ENCODE measurements at places on chromosomes 3 and 15.

DNA sequence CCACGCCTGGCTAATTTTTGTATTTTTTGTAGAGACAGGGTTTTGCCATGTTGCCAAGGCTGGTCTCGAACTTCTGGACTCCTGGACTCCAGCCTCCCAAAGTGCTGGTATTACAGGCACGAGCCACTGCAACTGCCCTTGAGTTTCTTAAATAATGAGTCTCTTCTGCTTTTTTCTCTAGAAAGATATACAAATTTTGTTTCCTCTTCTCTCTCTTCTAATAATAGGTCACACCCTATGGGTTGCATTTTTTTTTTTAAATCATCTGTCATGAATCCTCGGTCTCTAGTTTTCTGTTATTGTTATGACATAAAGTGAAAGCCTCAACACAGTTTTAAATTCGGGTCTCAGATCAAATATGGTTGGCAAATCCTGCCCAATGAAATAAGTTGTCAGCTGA, 111.2 kb downstream of the IL12A start:
- DNase-seq, result no peak

GRCh38 chr15:59644756-59645155, 12.6 kb downstream of the GTF2A2 start:
- DNase-seq, result no peak

DNA sequence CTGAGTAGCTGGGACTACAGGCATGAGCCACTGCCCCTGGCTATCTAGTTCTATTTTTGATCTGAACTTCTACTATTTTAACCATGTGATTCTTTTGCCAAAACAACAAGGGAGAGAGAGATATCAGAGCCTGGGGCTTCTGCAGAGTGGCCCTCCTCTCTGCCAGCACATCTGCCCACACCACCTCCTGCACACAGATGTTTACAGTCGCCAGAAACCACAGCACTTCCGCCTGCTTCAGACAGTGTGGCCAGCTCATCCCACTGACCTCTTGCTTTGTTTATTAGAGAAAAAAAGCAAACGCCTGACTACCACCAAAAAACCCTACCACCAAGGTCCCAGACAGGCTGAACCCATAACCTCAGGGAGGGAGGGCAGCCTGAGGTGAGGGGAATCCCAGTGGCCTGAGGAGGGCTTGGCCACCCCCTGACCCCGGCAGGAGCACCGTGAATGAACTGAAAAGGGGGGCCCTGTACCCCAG, 85.9 kb upstream of the ABHD2 start:
- DNase-seq, result no peak

DNA sequence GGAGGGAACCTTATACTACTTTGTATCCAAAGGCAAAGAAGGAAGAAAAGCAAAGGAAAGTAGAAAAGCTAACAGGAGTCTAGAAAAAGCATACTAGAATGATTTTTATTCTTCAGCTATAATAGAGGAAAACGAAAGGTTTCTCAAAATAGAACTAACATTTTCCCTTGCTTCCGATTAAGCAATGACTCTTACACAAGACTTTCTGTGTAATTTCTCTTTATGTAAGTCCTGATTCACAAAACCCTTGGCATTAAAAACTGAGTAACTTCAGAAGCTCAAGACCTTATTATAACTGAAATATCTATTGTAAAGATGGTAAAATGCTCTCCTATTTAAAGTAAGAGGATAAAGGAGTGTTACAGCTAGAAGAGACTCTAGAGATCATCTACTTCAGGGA, 97.4 kb downstream of the DTWD1 start:
- no peak for DNase-seq

GRCh38 chr15:38524156-38524555, 40.5 kb downstream of the RASGRP1 start:
- no peak for DNase-seq

GRCh38 chr3:187763850-187764648, 18.8 kb upstream of the BCL6 start:
- DNase-seq, result no peak

DNA sequence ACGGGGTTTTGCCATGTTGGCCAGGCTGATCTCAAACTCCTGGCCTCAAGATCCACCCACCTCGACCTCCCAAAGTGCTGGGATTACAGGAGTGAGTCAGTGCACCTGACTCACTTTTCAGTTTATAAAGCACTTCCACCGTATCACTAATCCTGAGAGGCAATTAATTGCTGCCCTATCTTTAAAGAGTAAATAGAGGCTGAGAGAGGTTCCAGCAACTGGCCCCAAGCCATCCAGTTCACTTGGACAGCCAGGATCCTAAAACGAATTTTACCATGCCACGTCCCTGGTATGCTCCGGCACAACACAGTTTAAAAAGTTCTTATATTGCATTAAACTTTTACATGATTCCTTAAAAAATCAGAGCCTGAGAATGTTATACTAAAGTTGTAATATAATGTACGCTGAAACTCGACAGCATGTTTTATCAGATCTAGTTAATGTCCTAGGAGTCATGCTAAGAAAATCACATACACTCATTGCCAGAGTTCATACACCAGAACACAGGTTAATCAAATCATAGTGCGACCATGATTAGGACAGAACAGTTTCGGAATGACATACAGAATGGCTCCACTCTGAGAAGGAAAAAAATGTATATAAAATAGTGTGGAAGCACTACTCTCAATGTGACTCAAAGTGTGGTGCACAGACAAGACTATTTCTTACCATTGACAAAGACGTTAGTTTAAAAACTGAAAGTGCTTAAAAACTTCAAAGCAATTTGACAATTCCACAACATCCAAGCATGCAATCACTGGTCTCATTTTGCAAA, 125.4 kb downstream of the ULK4 start:
- no peak for DNase-seq

DNA sequence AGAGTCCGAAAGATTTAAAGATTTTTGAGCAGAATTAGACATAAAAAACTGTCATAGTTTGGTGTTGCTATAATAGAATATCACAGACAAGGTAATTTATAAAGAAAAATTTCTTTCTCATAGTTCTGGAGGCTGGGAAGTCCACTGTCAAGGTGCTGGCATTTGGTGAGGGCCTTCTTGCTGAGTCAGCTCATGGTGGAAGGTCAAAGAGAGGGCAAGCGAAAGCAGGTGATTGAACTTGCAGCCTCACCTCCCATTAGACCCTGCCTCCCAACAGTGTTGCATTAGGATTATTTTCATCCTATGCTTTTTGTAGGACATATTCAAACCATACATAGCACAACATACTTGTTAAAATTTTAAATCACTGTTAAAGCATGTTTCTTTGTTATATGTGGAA, 9.9 kb downstream of the SELENOT start:
- DNase-seq, result no peak

GRCh38 chr3:56857178-56857577, 55.4 kb upstream of the ARHGEF3 start:
- no peak for DNase-seq
